ENCODE measurements at places on chromosomes 6 and 20.

- no peak for DNase-seq
Measured at GRCh38 chr6:54900666-54901065, 54.1 kb downstream of the FAM83B start.

- DNase-seq: no peak
Measured at GRCh38 chr6:91877994-91878393, 1291.1 kb upstream of the MAP3K7 start.

- no peak for DNase-seq
Measured at GRCh38 chr20:10696650-10697049, 22.9 kb upstream of the JAG1 start.

DNA sequence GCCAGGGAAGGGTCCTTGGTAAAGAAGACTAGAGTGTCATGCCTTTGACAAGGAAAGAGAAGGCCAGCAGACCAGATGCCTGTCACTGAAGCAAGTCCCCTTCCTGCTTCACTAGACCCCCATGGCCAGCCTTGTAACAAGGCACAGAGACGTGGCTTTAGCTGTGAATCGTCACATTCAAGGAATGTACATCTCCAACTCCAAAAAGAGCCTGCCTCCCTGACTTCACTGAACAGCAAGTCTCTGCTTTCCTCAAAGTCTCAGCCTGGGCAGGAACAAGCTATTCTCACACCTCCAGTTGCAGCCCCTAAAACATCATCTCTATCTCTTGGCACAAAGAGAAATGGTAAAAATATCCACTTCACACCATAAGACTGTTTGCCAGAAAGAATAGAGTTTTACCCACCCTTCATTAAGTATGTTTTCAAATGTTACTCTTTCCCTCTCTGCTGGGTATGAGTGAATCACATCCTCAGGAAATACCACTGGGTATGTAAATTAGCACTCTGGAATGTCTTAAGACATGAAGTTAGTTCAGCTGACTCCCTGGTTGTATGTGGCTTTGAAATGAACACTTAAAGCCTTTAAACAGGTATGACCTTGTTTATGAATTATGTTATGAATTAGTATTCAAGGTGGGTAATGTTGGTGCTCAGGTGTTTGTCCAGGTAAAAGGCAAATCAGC, 46.4 kb upstream of the NT5E start:
- DNase-seq: peak; percentile 63

DNA sequence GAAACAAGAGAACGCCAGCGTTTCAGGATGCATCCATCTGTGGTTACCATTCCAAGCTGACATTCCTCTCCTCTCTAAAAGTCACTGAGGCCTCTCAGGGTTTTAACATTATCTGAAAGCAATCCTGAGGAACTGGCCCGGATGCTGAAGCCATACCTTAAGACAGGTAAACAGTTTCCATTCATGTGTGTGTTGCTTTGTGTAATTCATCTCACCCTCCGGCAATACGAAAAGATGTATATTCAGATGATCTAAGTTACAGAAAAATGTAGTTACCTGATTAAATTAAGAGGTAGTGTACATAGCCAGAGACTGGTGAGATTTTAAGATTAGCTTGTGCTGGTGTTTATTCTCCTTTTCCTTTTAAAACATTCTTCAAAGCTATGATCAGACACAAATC, 68.4 kb upstream of the BACH2 start:
- no peak for DNase-seq

DNA sequence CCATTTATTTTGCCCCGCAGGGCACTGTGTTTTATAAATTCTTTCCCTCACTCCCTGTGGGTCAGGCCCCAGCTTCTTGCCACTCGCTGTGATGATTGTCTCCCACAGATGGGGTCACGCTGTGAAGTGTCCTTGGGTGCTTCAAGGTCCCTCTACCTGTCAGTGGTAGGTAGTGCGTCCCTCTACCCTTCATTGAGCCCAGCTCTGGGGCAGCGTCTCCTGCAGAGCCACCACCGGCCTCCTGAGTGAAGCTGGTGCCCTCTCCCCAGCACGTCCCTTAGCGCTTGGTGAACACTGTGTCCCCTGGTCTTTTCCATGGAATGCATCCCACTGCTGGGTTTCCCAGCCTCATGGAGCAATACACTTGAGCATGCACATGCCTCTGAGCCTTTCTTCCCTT, 108.2 kb downstream of the NRN1 start:
- no peak for DNase-seq

GRCh38 chr20:62734326-62734725, 25.7 kb downstream of the NTSR1 start:
- DNase-seq: no peak

GRCh38 chr6:109059153-109059552, 35.5 kb downstream of the SESN1 start:
- DNase-seq: no peak

GRCh38 chr20:16654858-16655535, 74.8 kb upstream of the SNRPB2 start:
- DNase-seq: no peak

DNA sequence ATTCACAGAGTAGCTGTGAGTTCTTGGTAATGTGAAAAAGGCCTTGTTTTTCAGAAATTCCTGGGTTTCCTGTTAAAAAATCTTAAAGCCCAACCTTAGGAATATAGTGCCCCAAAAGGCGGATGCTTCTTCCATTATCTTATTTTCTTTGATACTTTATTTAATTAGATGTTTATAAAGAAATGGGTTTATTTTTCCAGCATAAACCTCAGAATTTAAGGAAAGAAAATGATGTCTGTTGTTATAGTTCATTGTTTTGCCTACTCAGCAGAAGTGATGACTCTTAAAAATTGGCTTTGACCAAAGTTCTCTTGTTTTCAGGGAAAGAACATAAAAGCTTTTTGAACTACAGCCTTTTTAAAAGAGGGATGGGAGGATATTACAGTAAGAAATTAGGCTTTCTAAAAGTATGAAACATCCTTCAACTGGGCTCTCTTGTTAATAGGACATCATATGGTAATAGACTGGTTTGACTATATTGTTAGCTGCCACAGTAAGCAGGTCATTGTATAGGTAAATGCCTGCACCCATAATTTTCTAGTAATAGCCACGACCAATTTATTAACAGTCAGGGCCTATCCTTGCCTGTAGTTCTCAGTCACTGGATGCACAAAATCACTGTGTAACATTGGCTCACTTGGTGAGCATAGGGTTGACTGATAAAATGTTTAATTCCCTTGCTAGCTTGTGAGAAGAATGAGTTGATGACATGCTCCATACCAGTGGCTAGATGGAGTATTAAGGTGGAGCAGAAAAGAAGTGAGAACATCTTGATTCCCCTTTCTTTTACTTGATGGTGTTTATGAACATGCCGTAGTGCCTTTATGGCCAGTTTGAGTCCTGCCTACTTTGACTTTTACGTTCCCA, 5.2 kb downstream of the SRSF6 start:
- DNase-seq: no peak

DNA sequence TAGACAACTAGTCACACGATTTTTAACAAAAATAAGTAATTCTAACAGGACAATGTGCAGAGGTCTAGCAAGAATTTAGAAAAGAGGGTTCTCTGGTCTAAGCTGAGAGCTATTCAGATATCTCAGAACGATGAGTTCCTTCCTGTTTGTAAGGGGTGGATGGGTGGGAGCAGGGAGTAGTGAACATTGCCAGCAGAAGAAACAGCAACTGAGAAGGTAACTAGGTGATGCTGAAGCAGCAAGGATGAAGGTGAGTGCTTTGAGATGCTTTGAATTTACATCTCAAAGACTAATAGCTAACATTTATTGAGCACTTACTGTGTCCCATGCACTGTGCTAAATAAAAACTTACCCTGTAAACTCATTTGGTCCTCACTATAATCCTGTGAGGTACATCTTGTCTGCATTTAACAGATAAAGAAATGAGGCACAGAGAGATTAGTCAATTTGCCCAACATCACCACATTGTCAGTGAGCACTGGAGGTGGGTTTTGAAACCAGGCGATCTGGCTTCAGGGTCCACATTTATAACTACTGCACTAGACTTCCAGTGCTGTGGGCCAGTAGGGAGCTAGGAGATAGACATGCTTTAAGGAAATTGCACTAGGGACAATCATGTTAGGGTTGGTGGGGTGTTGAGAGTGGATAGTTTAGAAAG, 15.7 kb downstream of the BRD2 start:
- DNase-seq: no peak

GRCh38 chr6:161219680-161220079, 54.2 kb downstream of the AGPAT4 start:
- no peak for DNase-seq

DNA sequence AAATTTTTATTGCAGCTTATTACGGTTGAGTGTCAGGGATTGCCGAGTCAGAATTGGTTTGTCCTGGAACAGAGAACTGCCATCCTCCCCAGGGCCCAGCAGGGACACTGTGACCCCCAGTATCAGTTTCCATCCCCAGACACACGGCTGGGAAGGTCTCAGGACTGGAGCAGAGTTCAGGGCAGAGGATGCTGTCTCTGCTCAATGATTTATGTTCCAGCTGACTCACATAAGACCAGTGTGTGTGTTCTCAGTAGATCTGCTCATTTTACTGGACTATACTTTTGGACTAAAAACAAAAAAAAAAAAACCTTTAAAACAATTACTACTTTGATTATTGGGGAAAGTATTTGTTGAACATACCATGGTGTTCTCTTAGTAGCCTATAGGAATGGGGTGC, 44.2 kb downstream of the FNDC1 start:
- DNase-seq: no peak

DNA sequence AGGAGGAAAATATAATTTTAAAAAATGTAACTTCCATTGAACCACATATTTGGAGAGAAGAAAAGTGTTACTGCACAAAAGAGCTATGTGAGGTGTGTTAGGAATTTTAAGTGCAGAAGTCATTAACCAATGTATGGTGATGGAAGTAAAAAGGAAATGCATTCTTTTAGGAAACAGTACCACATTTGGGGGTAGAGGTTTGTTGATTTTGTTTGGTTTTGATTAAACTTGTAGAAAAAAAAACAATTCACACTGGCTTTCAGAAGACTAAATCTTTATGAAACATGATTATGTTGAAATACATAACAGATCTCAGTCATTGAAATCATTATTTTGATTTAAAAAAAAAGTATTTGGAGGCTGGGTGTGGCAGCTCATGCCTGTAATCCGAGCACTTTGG, 1287.0 kb upstream of the GJE1 start:
- no peak for DNase-seq

- DNase-seq: no peak
Measured at GRCh38 chr6:82370788-82371187, 7.2 kb downstream of the TPBG start.

- DNase-seq: no peak
Measured at GRCh38 chr20:36418711-36419110, 112.6 kb downstream of the DLGAP4 start.

DNA sequence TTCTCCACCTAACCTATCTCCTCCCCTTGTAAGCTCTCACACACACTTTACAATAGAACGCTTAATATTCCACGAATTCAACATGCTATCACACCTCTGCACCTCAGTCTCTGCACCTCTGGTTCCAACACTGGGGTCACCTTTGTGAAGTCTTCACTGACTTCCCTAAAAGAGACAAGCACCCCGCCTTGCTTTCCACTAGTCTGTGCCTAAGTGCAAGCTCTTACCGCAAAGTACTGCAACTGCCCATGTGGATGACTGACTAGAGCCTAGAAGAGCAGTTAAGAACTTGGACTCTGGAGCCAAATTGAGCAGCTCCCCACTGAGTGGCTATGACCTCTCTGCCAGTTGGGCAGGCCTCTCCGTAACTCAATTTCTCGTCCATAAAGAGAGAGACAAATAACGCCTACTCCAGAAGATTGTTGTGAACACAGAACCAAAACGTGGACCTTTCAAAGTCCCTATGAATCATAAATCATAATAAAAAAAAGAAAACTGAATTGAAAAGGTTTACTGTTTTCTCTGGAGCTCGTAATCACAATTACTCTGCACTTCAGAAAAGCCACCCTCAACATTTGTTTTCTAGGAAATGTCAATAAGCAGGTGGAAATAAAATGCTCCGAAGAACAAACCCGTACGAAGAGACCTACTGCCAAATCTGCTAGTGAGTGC, 1.2 kb downstream of the IFNGR1 start:
- no peak for DNase-seq

DNA sequence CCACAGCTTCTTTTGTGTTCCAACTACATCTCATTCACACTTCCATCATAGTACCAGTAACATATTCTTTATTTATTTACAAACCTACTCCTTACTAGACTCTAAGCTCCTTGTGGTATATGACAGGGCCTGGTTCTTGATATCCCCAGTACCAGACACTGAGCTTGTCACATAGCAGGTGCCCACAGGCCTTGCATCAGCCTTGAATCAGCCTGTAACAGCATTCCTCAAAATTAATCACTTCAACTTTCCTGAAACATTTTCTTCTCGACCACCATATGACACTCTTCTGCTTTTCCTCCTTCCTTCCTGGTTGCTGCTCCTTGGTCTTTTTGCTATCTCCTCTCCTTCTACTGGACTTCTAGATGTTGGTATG, 24.7 kb upstream of the SRPK1 start:
- DNase-seq: no peak

DNA sequence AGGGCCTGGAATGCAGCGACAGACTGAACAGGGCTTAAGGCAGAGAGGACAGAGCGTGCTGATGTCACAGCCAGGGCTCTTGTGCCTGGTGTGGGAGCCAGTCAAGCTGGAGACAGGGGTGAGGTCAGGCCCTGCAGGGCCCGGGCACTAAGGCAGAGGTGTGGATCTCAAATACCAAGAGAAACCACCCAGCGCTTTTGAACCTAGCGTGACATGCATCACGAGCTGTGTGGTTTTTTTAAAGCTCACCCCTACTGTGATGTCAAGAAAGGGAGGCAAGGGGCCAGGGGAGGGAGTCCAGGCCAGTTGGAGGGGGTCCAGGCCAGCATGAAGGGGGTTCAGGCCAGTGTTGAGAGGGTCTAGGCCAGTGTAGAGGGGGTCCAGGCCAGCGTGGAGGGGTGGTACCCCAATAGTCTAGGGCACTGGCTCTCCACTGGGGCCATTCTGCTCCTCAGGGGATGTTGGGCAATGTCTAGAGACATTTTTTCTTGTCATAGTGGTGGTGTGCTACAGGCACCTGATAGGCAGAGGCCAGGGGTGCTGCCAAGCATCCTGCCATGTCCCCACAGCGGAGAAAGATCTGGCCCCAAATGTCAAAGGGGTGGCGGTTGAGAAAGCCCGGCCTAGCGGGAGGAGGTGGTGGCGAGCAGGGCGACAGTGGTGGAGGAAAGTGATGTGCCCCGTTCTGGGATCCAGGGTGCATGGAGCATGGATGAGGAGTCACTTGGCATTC, 42.6 kb downstream of the RBM38 start:
- DNase-seq: no peak
